ENCODE measurements at places on chromosomes 7 and 10.
A peak's percentile ranks its signal among the peaks of the same experiment; 100 is the strongest.

- no peak for DNase-seq
Observed at GRCh38 chr10:130807096-130807495, 504.4 kb downstream of the TCERG1L start.

DNA sequence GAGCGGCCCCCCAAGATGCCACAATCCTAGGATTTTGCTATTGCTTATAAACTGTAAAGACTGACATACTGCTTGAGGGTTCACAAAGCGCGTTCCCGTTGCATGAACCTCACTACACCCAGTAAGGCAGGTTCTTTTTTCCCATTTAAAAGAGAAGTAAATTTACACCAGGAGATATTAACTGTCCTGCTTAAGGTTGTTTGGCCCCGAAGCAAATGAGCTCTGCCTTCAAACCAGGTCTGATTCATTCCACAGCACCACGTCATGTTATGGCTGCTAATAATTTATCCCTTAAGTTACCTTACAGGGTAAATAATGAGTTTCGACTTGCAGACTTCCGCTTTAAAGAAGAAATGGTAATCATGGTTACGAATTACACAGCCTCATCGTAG is 559 bp upstream of the FKBP14 start:
- no peak for DNase-seq

DNA sequence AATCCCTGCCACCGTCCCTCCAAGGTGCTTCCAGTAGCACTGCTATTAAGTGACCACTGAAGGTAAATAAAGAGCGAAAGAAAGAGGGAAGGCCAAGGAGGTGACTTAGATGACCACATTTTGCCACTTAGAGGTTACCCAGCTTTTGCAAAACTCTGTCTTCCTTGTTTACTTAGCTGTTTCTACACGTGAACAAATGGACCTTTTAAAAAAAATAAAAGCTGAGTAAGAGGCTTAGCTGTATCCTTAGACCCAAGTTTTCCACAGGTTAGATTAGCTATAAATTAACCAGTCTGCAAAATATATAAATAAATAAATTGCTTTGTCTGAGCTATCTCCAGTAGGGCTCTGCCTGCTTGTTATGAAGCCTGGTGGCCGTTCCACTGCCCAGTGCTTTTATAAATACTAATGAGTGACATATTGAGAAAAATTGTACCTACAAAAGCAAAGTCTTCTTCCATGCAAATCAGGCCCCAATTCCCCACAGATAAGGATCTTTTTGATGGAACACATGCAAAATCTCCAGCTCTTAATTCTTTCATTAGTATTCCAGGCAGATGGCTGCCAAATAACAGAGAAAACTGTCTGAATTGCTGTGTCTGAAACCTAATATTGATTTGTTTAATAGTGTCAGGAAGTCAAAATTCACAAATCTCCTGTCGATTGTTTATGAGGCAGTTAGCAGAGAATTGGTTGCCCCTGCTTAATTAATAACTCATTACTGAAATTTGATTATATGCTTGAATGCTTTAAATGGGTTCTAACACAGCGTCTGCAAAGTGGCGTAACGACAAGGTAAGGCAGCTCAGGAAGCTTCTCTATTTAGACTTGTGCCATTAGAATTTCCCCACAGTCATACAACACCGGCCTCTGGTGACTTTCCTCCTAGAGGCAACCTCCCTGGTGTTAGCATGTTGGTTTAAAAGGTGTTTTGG is 176.7 kb downstream of the EMX2 start:
- DNase-seq = no peak

GRCh38 chr7:151430391-151431205 is 9.3 kb downstream of the CRYGN start:
- no peak for DNase-seq

- DNase-seq = no peak
Observed at GRCh38 chr7:151736403-151736909, 140.5 kb downstream of the PRKAG2 start.

DNA sequence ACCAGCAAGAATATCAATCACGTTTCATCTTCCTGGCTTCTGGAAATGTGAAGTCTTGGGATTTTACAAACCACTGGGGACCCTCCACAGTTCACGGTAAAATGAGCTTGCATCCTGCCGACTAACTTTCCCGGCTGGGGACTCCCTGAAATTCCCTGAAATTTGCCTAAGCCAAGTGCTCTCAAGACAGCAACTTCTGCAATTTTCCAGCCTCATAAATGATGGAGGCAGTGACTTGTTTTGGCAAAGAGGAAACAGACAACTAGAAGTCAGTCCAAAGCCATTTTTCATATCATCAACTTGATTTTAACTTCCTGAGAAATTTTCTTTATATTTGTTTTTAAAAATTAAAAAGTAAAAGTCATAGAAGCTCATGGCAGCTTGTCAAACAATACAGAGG is 212.3 kb downstream of the FANK1 start:
- no peak for DNase-seq

DNA sequence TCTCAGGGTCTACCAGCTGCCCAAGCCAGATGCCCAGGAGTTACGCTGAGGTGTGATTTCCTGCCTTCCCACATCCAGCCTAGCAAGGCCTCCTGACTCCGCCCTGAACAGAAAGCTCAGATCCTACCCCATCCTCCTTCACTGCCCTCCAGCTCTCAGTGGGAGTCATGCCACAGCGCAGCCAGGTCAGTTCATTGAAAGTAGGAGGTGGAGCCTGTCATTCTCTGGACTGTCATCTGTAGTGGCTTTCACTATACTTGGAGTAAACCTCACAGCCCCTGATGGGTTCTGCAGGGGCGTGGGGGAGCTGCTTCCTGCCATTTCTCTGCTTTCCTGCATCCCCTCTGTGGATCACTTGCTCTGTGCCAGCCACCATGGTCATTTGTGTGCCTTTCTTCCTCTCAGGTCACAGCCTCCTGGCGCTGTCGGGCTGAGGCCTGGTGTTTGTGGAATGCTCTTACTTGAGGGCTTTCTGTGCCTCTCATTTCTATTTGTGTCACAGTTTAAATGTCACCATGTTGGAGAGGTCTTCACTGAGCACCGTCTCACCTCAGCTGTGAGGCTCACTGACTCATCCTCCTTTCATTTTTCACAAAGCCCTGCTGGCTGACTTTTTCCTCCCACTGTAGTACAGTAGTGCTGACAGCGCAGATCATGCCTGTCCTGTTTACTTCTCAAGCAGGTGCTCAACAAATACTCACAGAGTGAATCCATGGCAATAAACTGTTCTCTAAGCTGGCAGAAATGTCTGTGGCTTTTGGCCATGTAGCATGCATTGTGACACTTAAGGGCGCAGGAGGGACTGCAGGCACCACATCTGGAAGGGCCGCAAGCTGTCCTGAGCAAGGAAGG is 61.0 kb upstream of the TMEM248 start:
- DNase-seq = no peak

- DNase-seq = no peak
Observed at GRCh38 chr10:5549462-5550249, 24.9 kb downstream of the CALML3 start.

DNA sequence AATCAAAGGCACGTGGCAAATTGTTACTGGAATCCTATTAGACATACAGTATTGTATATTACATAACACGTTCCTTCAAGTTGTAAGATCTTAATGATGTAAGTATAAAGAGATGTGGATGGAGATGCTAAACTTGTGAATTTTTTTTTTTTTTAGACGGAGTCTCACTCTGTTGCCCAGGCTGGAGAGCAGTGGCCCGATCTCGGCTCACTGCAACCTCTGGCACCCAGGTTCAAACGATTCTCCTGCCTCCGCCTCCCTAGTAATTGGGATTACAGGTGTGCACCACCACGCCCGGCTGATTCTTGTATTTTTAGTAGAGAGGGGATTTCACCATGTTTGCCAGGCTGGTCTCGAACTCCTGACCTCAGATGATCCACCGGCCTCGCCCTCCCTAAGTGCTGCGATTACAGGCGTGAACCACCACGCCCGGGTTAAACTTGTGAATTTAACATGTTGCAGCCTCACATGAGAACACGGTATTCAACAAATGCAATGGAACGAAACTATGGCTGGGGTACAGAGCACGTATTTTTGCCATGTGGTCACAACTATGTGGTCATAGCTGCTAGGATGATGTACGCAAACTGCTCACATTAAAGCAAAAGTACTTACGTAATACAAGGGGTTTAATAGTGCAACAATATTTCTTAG is 818 bp upstream of the SUPV3L1 start:
- peak; percentile 0 for DNase-seq
